Stimulated activated CD8-positive, alpha-beta memory T cell treated with anti-CD3 and anti-CD28 coated beads, Interleukin-2, amount 100 ng/mL, for 1 hour (primary cell): ENCODE measurements at places on chromosomes 1 and 21.

DNA sequence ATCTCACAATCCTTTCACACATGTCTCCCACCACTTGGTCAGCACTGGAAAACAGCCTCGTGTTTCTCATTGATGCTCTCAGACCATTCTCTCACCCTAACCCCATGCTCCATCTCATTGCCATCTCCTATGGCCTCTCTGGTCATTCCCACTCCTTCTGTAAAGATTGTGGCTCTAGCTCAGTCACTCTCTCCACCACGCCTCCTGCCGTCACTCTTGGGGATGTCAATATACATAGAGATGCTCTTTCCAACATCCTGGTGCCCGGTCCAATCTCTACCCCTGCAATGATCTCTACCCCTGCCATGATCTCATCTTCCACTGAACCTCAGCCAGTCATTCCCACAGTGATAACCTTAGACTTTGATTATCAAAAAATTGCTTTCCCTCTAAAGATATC lies 90.1 kb downstream of the NTPCR start:
- DNase-seq: no peak

DNA sequence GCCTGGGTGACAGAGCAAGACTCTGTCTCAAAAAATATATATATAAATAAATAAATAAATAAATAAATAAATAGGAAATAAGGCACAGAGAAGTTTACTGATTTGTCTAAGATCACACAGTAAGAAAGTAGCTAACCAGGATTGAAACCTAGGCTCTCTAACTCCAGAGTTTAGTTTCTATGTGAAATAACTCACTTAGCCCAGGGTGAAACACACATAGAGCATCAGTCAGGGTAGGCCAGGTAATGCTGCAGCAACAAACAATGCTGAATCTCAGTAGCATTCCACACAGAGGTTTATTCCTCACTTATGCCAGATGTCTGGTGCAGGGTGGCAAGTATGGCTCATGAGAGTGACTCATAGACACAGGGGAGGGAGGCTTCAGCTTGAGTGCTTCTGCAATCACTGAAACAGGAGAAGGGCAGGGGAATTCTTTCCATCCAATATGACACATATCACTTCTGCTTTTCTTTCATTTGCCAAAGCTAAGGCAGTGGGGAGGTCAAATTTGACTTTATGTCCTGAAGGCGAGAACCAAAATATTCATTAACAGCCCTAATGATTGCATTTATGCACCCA lies 37.1 kb upstream of the KANK4 start:
- DNase-seq: no peak

- no peak for DNase-seq
These were observed 93.6 kb downstream of the TSEN15 start for GRCh38 chr1:184145083-184145482.

GRCh38 chr1:78501203-78501602 lies 10.4 kb downstream of the PTGFR start:
- no peak for DNase-seq
